Caudate nucleus (tissue), 63 donors: ENCODE measurements at places on chromosomes 1 and 21.

- DNase-seq: no peak
Observed at GRCh38 chr1:223556414-223557129, 108.9 kb downstream of the CAPN8 start.

DNA sequence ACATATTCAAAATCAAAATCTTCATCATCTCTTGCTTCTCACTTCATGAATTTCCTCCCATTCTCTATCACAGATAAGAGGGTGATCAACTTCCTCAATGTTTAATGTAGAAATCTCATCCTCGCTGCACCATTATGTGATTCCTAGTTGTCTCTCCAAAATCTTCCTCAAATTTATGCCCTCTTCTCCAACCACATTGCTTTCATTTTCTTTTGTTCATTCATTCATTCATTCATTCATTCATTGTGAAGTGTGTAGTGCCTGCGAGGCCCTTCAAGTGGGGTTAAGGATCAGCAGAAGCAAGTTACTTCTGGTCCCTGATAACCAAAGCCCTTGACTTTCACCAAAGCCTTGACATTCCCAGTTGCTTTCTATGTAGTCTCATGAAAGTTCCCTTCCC is 33.5 kb upstream of the HIVEP3 start:
- no peak for DNase-seq

- no peak for DNase-seq
Observed at GRCh38 chr1:156134716-156135435, 18.5 kb upstream of the SEMA4A start.

GRCh38 chr1:185650602-185651230 is 83.5 kb upstream of the HMCN1 start:
- no peak for DNase-seq

GRCh38 chr1:21742578-21742977 is 40.4 kb downstream of the USP48 start:
- DNase-seq: no peak

DNA sequence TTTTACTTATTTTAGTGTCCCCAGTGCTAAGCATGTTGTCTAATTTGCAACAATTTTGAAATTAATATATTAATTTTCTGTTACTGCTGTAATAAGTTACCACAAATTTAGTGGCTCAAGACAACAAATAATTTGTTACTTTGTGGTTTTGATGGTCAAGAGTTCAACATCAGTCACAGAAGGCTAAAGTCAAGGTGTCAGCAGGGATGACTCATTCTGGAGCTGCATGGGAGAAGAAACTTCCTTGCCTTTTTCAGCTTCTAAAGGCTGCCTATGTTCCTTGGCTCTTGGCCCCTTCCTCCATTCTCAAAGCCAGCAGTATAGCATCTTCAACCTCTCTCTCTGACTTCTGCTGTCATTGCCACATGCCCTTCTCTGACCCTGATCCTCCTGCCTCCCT is 271.8 kb downstream of the HLX start:
- DNase-seq: no peak

DNA sequence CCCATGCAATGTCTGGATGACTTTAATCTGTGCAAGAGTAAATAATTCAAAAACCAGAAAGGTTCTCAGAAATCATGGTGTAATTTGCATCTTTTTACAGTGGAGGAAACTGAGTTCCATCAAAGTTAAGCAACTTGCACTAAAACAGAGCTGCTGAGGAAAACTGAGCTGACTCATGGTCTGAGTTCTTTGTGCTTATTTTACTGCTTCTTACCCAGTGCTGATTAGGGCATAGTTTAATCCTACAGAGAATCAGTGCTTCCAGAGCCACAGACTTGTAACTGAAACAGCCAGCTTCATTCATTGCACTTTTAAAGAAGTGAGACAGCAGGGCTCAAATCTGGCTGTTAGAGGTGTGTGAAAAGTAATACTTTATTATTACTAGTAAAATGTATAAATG is 10.9 kb upstream of the RWDD3 start:
- DNase-seq: no peak

GRCh38 chr1:232131715-232132391 is 498.1 kb downstream of the SIPA1L2 start:
- no peak for DNase-seq

DNA sequence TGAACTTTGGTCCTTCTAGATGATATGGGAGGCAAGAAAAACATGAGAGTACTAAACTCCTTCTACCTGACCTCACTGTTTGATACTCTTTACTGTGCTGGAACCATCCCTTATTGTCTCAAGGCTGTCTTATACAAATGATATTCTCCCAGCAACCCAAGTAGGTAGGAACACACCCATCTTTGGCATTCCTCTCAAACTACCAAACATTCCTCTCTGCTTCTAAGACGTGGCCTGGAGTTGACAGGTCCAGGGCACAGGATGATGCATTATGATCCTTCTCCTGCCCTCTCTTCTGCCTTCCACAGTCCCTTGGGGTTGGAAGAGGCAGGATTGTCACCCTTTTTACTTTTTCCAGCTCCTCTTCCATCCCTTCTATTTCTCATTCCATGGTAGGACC is 90.5 kb downstream of the SPATA17 start:
- no peak for DNase-seq

DNA sequence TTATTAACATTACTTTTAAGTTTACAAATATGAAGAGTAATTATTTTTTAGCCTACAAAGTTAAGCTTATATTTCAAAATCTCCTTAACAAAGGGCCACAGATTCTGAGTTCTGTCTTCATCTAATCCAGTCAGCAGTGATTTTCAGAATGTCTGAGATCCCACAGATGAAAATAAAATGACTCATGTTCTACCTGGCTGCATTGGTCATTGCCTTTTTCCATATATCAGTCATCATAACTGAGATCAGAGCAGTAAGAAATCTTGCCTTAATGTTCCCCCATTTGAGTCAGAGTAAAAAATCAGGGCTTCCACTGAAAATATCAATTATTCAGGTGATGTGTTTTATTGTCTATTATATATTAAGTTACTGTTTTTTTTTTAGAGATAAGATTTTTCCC is 416.1 kb downstream of the MRPL39 start:
- no peak for DNase-seq

GRCh38 chr1:21278860-21279845 is 11.1 kb downstream of the ECE1 start:
- no peak for DNase-seq

- DNase-seq: no peak
Observed at GRCh38 chr1:100306735-100307313, 40.8 kb downstream of the RTCA start.

DNA sequence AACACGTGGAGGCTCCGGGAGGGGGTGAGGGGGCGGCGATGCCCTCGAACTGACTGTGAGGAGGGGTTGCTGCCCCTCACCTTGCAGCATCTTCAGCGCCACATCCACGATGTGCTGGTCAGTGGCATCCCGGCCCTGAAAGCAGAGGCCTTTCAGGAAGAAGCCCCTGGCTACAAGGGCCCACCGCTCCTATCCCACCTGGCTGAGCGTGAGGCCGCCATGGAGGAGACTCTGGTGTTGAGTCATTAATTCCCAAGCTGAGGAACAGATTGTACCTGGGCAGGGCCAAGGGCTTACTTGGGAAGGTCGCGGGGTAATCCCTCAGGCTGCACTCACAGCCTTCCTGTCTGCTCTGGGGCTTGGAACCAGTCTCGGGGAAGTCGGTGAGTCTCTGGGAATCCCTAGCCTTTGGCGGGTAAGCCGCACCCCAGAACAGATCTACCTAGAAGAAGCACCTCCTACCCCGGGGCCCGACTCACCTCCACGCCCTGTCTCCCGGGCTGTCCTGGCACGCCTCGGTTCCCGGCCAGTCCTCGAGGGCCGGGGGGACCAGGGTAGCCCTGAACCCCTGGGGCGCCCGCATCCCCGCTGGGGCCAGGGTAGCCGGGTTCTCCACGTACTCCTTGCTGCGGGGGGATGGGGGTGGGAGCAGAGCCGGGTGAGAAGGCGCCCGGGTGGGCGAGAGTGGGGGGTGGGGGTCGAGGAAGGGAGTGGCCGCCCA is 13.9 kb downstream of the COL9A2 start:
- no peak for DNase-seq

DNA sequence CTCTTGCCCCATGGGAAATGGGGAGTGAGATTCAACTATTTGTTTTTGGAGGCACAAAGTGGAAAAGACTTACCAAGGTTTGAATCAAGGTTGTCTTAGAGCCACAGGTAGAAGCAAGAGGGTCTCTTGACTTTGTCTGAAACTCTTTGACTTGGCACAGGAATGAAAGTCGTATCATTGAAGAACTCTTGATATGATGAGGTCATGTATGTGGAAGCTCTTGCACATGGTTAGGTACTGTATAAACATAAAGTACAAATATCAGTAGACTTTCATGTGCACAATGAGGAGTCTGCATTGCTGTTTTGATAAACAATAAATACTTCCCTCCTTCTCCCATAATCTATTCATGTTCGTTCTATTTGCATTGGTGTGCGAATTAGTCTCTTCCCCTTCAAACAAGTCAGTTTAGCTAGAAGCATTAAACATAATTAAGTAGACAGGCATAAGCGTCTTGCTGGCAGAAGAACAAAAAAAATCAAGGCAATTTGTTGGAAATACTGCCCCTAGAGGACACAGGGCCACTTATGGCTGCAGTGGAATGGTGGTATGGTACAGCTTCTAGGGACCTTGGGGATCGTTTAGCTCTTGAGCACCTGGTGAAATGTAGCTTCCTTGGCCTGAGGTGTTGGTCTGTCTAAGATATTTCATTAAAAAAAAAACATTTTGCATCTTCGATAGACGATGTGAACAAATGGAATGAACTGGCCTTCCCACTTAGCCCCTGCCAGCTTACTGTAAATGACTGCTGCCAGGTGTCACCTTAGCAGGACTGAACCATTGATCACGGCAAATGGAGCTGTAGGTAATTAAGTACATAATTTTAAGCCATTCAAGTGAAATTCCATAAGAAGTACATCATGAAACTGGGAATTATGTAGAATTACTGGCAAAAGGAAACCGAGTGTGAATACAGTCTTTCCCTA is 218.0 kb upstream of the GALNT2 start:
- no peak for DNase-seq

- DNase-seq: no peak
Observed at GRCh38 chr1:150126811-150127210, 22.9 kb upstream of the PLEKHO1 start.

DNA sequence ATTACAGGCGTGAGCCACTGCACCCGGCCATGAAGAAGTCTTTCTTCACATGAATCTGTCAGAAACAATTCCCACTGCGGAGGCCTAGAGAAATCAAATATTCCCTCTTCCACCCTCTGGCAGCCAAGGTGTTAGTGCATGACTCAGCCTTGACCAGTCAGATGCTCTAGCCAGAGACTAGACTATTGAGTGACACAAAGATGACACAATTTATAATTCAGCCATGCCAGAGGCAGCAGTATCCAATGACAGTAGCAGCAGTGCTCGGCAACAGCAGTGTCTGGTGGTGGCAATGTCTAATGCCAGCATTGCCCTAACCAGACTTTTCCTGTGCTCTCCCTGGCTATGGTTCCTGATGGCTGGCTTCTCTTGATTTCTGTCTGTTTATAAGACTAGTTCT is 8.7 kb downstream of the CTXND2 start:
- DNase-seq: no peak

GRCh38 chr1:167060141-167061072 is 29.8 kb downstream of the GPA33 start:
- DNase-seq: no peak

DNA sequence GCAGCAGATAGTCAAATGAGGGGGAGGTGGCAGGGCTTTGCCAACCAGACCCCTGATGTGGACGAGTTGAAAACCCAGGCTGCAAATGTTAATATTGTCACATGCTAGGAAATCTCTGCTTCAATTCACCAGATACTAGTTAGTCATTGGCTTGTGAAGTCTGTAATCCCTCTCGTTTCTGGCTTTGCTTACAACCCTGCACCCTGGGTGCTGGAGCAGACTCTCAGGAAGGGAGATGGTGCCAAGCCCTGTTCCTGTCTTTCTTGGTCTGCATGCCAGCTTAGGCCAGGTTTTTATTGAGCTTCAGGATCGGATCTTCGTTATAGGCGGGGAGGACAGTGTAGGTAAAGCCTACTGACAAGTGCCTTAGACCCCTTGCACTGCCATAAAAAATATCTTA is 53.3 kb downstream of the MDM4 start:
- no peak for DNase-seq

DNA sequence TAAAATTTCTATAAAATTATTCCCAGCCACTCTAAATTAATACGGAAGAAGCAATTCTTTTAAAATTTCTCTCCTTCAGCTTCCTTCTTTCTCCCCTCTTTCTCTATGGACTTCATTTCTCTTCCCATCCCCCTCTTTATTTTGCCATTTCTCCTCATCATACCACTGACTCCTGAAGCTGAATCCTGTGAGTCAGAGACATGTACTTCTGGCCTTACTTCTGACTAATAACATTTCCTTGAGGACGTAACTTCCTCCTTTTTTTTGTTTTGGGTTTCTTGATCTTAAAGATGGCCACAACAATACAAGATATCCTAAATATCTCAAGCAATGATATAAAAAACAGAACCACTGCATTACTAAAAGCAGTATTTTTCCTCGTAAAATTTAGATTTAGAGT is 63.6 kb upstream of the DENND1B start:
- DNase-seq: no peak

- no peak for DNase-seq
Observed at GRCh38 chr1:62962014-62962812, 178.3 kb downstream of the ATG4C start.

DNA sequence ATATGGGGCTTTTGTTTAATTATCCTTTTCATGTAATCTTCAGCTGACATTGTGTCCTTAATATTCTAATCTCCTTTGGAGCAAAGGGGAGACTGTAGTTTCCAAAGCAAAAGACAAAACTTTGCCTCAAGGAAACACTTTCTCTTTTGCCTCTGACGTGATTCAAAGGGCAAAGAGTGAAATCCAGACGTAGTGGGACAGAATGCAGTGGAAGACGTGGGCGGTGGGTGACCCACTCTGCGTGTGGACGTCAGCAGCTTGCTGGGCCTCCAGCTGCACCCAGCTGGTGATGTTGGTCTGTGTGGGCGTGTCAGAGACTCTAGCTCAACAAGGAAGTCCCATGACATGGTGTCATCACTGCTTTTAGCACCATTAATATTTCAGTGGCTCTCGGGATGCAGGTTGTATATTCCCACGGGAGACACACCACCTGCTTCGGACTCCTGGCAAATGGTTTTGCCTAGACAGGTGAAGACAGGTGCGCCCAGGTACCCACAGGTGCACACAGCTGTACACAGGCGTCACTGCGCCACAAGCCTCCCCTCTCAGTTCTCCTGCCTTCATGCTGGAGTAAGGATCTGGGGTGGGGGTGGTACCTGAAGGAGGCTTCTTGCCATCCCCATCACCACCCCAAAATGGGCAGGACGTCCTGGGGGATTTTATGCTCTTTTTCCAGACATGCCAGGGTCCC is 292.1 kb upstream of the VAMP3 start:
- no peak for DNase-seq
